Fibroblast of upper back skin (primary cell): ENCODE measurements at places on chromosomes 4 and X.

DNA sequence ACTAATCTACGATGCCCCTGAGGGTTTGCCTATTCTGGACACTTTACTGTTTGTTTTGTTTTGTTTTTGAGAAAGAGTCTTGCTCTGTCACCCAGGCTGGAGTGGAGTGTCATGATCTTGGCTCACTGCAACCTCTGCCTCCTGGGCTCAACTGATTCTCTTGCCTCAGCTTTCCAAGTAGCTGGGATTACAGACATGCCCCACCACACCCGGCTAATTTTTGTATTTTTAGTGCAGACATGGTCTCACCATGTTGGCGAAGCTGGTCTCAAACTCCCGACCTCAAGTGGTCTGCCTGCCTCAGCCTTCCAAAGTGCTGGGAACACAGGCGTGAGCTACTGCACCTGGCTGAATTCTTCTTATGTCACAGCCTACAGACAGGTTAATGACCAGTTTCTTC is 70.7 kb downstream of the MFAP3L start:
- no peak for DNase-seq

- DNase-seq = peak; percentile 7
These were observed 271.9 kb downstream of the GPM6A start for GRCh38 chr4:175540151-175540550.

- no peak for DNase-seq
These were observed 201.7 kb upstream of the ANK2 start for GRCh38 chr4:112847781-112848180.

DNA sequence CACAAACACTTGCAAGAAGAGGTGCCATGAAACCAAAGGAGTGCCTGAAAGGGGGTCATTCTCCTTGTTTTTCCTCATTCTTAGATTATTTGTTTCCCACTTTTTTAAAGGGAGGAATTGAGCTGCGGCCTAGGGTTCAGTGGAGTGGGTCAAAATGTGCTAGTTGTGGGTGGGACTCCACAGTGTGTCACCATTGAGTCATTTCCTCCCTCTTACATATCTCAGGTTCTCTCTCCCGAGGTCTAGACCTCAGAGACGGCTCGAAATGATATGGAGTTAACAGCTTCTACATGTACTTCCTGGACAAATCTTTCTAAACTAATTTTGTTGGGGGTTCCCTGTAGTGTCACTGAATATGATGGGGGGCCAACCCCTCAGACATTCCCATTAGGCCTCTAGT is 328.4 kb upstream of the SPANXN1 start:
- no peak for DNase-seq

- peak; percentile 16 for DNase-seq
These were observed 26.6 kb downstream of the ZRSR2 start for GRCh38 chrX:15816886-15817285.

DNA sequence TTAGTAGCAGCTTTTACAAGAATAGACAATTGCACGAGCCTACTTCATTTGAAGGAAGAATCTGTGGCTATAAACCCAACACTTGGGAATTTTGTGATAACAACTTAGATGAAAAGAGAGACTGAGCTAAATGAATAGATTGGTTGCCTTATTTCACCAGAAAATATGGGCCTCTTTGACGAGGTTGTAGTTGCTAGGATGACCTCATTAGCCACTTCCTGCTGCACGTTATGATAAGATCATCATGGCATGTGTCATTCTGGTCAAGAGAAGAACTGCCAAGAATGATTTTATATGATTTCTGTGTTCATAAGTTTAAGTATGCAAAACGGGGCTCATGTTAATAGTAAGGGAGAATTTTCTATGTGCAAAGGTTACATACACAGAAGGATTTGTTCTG is 321.9 kb upstream of the GIMD1 start:
- peak; percentile 80 for DNase-seq

- DNase-seq = no peak
These were observed 959.6 kb upstream of the NDST4 start for GRCh38 chr4:116073051-116073450.

GRCh38 chr4:125389713-125390112 is 75.0 kb downstream of the FAT4 start:
- peak; percentile 97 for DNase-seq
